ENCODE measurements at places on chromosomes 1 and 21.

- DNase-seq = peak; percentile 29
Measured at GRCh38 chr1:201108614-201109013, 3.6 kb downstream of the CACNA1S start.

- DNase-seq = no peak
Measured at GRCh38 chr21:24939291-24939690, 668.0 kb downstream of the MRPL39 start.

DNA sequence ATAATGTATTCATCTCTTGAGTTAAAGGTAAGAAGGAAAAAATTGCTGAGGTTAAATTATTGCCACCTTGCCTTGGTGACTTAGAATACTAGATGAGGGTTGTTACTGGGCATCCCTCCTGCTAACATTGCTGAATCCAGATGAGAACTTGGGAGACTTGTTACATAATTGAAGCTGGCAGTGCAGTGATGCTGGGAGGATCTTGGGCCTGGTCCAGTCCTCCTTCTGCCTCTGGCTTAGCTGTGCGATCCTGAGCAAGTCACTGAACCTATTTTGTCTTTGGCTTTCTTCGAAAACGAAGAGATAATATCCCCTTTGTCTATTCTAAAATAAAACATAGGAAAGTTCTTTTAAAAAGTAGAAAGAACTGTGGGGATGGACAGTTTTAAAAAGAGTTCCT, 244.9 kb upstream of the NRIP1 start:
- no peak for DNase-seq

DNA sequence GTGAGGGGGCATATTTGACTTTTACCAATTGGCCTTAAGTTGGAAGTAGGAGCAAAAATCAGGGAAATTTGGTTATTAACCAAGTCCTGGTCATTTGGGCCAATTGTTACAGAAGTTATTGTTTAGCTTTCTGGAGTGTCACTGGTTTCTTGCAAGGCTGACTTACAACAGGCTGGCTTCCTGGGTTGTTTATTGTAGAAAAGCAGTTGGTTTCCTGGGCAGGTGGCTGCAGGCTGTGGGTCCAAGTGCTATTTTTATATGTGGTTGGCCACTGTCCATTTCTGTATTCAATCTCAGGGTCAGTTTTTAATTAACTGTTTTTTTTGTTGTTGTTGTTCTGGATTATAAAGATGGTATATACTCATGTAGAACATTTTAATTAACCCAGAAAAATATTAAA, 174.1 kb downstream of the KCNJ6 start:
- DNase-seq = no peak

- DNase-seq = no peak
Measured at GRCh38 chr21:33543505-33544129, 779 bp downstream of the SON start.

DNA sequence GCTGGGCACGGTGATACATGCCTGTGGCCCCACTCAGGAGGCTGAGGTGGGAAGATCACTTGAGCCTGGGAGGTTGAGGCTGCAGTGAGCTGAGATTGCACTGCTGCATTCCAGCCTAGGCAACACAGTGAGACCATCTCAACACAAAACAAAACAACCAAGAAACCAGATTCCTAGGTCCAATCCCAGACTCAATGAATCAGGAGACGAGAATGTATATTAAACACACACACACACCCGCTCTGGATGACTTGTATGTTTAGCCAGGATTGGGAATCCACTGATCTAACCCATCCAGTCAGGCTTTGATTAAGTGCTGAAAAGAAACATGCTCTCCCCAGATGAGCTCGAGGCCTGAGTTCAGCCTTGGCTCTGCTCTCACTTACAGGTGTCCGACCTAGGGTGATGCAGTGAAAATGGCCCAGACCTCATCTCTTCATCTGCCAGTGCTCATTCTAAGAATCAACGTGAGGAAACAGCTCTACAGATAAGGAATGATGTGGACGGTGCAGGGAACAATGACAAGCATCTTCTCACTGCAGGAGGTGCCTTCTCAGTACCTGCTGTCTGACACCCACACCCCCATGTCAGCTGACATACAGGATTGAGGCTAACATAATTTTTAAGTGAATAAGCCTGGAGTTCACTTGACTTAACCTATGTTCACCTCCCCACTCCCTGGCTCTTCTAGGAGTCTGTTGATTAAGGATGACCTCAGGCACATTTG, 15.3 kb upstream of the SRSF4 start:
- DNase-seq = no peak

DNA sequence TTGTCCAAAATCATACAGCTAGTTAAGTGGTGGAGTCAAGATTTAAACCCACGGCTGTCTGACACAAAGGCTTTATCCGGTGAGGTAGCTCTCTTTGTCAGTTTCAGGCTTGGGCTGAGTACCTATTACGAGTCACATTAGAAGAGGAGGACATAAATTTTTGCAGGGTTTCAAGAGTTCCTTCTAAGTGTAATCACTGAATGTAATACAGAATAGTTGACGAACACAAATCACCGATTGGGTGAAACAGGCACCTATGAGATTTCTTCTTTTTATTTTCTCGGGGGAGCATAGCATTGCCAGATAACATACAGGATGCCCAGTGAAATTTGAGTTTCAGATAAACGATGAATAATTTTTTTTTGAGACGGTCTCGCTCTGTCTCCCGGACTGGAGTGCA, 847 bp downstream of the PSMD4 start:
- no peak for DNase-seq

- no peak for DNase-seq
Measured at GRCh38 chr1:46188295-46189030, 9.8 kb downstream of the POMGNT1 start.

- no peak for DNase-seq
Measured at GRCh38 chr21:43848771-43849170, 16.3 kb upstream of the AGPAT3 start.

GRCh38 chr1:93616996-93617669, 64.5 kb downstream of the BCAR3 start:
- no peak for DNase-seq

DNA sequence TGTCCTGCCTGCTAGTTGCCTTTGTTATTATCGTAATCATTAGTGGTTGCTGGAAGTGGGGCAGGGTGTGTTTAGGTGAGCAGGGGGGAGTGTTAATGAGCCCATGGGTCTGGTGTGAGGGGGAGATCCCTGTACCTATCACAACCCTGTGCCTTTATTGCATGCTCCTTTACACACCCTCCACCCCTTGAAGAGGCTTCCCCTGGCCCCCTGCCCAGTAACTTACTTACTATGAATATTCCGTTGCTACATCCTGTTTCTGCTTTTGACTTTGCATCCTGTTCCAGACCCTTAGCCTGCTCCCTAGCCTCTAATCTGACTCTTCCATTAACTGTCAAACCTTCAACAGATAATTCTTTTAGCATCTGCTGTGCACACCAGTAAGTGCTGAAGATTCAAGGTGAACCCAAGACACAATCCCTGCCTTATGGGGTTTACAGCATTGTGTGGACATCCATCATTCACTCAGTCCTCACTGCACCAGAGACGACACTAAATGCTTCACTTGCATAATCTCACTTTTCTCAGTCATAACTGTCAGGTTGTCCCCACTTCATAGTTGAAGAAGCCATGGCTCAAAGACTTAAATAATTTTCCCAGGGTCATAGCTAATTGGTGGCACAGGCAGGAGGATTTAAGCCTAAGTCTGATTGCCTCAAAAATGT, 47.9 kb downstream of the CDC7 start:
- DNase-seq = no peak

- DNase-seq = no peak
Measured at GRCh38 chr1:41975850-41976569, 57.3 kb upstream of the HIVEP3 start.

- DNase-seq = no peak
Measured at GRCh38 chr1:189775343-189775742, 702.3 kb downstream of the BRINP3 start.

DNA sequence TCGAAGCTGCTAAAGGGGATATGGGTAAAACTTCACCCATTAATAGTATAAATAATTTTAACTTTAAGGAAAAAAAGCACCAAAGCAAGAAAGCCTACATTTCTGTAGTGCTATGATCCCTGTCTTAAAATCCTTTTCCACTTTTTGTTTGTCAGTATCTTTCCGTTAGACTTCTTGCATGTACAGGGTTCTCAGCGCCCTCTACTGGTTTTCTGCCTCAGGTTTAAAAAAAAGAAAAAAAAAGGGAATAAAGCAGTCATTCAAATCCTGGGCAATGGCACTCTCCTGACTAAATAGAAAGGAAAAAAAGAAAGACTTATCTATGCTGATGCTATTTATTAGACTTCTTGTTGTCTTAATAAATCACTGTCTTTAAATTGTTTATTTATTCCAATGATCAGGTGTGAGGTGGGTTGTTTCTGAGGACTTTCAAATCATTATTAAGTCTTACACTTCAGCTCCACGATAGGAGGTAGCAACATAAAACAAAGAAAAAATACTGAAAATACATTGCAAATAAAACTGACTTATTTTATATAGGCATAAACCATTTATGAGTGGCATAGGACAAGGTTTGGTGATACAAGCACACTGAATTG, 475.4 kb upstream of the NR5A2 start:
- peak; percentile 34 for DNase-seq

DNA sequence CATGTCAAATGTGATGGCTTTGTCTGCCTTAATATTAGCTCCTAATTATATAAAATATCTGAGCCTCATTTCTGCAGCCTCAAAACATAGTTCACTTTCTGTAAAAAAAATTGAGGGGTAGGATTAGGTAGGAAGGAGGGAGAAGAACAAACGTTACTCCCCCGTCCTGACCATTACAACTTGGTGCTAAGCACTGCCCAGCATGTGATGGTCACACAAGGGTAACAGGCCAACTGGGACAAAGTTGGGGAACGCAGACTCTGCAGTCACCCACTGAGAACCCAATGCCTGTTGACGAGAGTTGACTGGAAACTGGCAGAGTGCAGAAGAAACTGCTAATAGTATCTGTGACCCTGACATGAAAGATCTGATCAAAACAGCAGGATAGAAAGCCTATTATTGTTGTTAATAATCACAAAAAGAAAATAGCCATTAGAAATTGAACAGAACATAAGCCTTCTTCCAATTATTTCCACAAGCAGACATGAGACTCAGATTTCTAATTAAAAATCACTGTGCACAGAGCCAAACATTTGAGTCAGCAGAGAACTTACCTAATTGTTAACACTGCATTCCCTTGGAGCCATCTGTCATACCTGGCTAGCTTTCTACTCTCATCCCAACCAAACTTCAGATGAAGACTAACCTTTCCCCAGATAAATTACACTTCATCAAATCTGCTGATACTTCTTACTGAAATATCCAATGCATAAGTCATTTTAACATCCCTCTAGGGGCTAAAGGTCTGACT, 5.5 kb downstream of the SORT1 start:
- DNase-seq = no peak

Data from NCI-H748 treated with DMSO at 0.1 percent for 48 hours (cell line).